Stimulated activated naive B cell treated with anti-CD40 and anti-IgM and Interleukin-4, amounts not matched to agents 10 μg/mL and 1 μg/mL and 100 μg/mL, for 72 hours (primary cell): ENCODE measurements at places on chromosomes 2 and 18.

GRCh38 chr2:19854596-19855541 lies 46.9 kb downstream of the TTC32 start:
- no peak overlapping the region for H3K27ac ChIP-seq
- no peak for DNase-seq
- H3K36me3 ChIP-seq: no peaks in the 10 kb centered on the region
- peaks cover 15% of the 10 kb centered on the region for H3K27me3 ChIP-seq
- H3K4me3 ChIP-seq: no peak overlapping the region
- no peaks in the 10 kb centered on the region for H3K4me1 ChIP-seq

DNA sequence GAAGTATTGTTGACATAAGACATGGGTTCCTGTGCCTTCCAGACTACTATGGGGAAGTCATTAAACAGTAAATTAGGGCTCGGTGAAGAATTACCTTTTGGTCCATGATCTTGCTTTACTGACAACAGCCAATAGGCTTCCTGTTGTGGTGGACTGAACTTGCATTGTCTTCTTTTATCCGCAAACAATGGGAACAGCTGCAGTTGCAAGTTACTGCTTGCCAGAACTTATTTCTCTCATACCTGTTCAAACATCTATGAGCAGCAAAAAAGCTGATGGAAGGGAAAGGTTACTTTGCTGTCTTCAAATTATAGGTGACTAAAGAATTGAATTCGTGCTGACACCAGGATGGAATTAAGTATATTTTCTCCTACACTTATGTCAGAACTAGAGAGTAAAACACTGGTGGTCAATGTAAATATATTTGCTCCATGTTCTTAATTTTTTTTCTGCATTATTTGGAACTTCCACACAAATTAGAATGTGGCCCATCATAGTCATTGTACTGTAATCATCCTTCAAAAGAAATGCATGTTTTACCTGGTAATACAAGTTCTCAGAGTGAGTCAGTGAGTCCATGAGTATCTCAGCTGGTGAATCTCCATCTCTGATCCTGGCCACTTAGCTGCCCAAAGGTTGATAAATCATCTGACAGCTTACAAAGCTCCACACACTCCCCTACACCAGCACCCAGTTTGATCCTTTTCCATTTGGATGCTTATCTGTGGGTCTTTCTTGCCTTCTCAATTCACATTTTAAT lies 37.3 kb upstream of the RNF152 start:
- H3K27me3 ChIP-seq: peaks cover 57% of the 10 kb centered on the region
- H3K36me3 ChIP-seq: no peaks in the 10 kb centered on the region
- no peak overlapping the region for H3K27ac ChIP-seq
- H3K4me1 ChIP-seq: no peaks in the 10 kb centered on the region

DNA sequence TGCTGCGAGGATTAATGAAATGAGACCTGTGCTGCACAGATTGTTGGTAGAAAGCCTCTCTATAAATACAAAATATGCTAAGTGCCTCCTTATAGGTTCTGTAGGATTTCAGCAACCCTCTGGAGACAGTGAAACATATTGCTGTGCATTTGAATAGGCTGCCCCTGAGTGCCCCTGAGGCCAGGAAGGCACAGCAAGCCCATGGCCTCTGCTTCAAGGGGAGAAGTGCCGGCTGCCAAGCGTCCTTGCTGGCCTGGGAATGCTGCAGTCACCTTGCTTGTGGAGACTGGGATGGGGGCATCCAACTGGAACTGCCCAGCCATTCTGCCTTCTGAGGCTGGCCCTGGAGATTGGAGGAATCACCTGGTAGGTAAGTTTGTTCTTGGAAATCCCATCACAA lies 397.2 kb upstream of the SMIM21 start:
- no peaks in the 10 kb centered on the region for H3K27me3 ChIP-seq
- no peak overlapping the region for H3K4me3 ChIP-seq
- H3K4me1 ChIP-seq: no peaks in the 10 kb centered on the region
- DNase-seq: no peak

- H3K4me3 ChIP-seq: no peak overlapping the region
- H3K4me1 ChIP-seq: no peaks in the 10 kb centered on the region
- H3K27me3 ChIP-seq: no peaks in the 10 kb centered on the region
- H3K27ac ChIP-seq: no peak overlapping the region
- DNase-seq: no peak
Measured at GRCh38 chr2:138974651-138975050, 194.5 kb upstream of the NXPH2 start.

- no peaks in the 10 kb centered on the region for H3K27me3 ChIP-seq
- H3K4me3 ChIP-seq: no peak overlapping the region
- no peak overlapping the region for H3K27ac ChIP-seq
- DNase-seq: no peak
- H3K4me1 ChIP-seq: peaks cover 11% of the 10 kb centered on the region
Measured at GRCh38 chr2:10650761-10651160, 39.0 kb downstream of the NOL10 start.

DNA sequence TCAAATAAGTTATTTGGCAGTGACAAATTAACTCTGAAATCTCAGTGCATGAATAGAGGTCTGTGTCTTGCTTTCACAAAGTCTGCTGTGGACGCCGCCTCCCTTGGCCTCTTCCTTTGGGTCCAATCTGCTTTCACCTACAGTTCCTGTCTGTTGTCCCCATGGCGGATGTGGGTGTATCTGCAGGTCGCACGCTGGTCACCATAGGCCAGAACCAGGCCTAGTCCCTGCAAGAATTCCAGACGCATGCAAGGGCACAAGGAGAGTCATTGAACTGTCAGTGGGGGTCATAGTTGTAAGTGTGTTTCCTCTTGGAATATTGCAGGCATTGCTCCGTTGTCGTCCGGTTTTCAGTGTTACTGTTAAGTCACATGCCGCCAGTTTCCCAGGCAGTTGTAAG lies 7.4 kb downstream of the SOCS6 start:
- H3K36me3 ChIP-seq: no peaks in the 10 kb centered on the region
- peaks cover 4% of the 10 kb centered on the region for H3K27me3 ChIP-seq
- H3K27ac ChIP-seq: no peak overlapping the region

DNA sequence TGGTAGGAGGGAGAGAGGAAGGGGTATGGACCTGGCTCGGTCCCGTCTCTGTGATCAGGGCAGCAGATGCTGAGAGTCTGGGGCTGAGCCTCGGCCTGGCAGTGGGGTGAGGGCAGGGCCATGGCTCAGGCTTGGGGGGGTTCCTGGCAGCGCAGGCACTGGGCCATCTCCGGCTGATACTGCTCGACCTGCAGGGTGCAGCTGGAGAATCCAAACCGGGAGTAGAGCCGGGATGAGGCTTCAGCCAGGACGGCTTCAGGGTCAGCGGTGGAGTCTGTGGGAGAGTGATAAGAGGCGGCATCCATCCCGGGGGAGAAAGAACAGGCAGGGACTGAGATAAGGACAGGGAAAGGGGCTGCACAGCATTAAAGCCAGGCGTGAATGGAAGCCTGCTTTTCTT lies 7.7 kb downstream of the SLC30A3 start:
- H3K27ac ChIP-seq: no peak overlapping the region
- peaks cover 56% of the 10 kb centered on the region for H3K27me3 ChIP-seq
- no peak for DNase-seq
- H3K36me3 ChIP-seq: no peaks in the 10 kb centered on the region
- no peak overlapping the region for H3K4me3 ChIP-seq
- H3K4me1 ChIP-seq: no peaks in the 10 kb centered on the region

DNA sequence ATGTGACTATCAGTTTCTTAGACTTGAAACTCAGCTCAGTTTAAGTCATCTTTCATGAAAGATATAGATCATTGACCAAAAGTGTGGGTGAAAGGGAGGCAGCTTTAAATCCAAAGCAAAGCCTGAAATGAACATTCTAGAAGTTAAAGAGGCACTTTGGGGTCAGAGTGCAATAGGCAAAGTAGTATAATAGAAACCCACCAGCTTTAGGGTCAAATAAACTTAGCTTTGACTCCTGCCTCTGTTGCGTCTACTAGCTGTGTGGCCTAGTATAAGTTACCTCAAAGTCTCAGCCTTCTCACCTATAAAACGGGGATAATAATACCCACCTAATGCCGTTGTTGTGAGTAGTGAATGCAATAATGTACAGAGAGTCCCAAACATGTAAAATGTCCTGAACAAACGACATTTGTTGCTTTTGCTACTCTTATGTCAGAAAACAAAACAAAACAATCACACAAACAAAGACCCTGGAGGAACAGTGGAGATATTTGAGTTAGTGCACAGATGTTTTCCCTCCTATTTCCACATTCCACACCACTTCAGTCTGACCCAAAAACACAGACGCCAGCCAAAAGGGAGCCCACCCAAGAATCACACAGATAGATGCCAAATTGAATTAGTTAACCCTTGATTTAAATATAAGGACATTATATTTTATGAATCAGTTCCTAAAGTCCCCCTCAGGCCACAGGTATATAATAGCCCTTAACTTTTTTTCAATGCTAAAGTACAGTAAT lies 657.0 kb downstream of the ARHGAP15 start:
- H3K4me3 ChIP-seq: no peak overlapping the region
- peaks cover 20% of the 10 kb centered on the region for H3K27me3 ChIP-seq
- H3K27ac ChIP-seq: no peak overlapping the region
- no peaks in the 10 kb centered on the region for H3K4me1 ChIP-seq

DNA sequence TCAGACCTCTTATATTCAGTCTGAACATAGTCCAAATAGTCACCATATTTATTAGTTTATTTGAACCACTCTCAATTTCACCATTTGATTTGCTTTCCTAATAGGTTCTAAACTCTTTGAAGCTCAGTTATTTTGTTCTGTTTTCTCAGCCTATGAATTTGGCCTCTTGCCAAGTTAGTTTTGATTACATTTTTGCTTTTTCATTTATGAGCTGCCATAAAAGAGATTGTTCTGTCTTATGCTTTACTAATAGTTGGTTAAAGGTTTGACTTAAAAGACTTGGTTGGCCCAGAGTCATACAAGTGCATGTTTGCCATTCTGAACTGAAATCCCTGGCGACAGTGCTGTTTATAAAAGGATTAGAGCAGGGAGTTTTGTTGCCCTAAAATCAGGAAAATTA lies 85.9 kb upstream of the RANBP2 start:
- H3K36me3 ChIP-seq: peaks cover 12% of the 10 kb centered on the region
- DNase-seq: no peak
- H3K27me3 ChIP-seq: no peaks in the 10 kb centered on the region

DNA sequence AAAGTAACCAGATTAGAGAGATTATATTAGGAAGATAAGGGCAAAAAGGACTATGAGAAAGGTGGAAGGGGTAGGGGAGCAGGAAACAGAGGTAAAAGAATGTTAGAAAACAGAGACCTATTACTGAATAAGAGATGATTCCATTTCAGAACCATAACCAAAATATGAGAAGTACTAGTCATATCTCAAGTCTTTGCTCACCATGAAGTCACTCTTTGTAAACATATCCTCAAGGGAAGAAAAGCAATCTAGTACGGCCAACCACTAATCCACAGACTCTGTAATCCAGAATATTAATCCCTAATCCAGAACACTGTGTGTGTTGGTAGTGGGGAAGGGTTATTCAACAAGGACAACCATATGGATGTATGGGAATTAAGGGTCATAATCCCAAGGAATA lies 92.0 kb downstream of the CDCA7 start:
- no peak overlapping the region for H3K4me3 ChIP-seq
- H3K27me3 ChIP-seq: peaks cover 18% of the 10 kb centered on the region
- H3K4me1 ChIP-seq: no peaks in the 10 kb centered on the region
- no peak overlapping the region for H3K27ac ChIP-seq
- H3K36me3 ChIP-seq: no peaks in the 10 kb centered on the region

DNA sequence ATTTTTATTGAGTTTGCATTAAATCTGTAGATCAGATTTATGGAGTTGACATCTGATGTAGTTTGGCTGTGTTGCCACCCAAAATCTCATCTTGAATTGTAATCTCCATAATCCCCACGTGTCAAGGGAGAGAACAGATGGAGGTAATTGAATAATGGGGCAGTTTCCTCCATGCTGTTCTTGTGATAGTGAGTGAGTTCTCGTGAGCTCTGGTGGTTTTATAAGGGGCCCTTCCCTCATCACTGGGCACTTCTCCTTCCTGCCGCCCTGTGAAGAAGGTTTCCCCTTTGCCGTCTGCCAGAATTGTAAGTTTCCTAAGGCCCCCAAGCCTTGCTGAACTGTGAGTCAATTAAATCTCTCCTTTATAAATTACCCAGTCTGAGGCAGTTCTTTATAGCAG lies 32.2 kb downstream of the ZC3H15 start:
- H3K27me3 ChIP-seq: no peaks in the 10 kb centered on the region
- no peak overlapping the region for H3K4me3 ChIP-seq
- no peak for DNase-seq
- H3K36me3 ChIP-seq: peaks cover 20% of the 10 kb centered on the region

GRCh38 chr2:238376884-238377391 lies 49.8 kb upstream of the ASB1 start:
- no peak overlapping the region for H3K27ac ChIP-seq
- H3K27me3 ChIP-seq: no peaks in the 10 kb centered on the region
- peaks cover 16% of the 10 kb centered on the region for H3K4me1 ChIP-seq
- no peak overlapping the region for H3K4me3 ChIP-seq

DNA sequence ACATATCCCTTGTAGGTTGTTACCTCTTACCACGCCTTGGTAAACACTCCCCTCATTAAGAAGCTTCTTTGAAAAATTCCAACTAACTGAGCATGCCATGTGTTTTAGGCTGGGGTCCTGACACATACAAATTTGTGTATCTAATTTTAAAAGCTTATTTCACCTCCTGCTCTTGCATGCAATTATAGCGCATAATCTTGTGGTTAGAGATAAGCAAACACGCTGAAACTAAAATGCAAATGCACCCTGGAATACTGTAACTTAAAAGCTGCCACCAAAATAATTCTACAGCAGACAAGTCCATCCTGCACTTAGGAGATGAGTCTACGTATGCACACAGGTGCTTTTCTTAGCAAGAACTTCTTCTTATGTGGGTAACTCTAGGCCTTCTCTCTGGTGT lies 990.2 kb downstream of the TSN start:
- no peaks in the 10 kb centered on the region for H3K4me1 ChIP-seq
- no peaks in the 10 kb centered on the region for H3K36me3 ChIP-seq
- DNase-seq: no peak
- H3K27ac ChIP-seq: no peak overlapping the region
- no peaks in the 10 kb centered on the region for H3K27me3 ChIP-seq

DNA sequence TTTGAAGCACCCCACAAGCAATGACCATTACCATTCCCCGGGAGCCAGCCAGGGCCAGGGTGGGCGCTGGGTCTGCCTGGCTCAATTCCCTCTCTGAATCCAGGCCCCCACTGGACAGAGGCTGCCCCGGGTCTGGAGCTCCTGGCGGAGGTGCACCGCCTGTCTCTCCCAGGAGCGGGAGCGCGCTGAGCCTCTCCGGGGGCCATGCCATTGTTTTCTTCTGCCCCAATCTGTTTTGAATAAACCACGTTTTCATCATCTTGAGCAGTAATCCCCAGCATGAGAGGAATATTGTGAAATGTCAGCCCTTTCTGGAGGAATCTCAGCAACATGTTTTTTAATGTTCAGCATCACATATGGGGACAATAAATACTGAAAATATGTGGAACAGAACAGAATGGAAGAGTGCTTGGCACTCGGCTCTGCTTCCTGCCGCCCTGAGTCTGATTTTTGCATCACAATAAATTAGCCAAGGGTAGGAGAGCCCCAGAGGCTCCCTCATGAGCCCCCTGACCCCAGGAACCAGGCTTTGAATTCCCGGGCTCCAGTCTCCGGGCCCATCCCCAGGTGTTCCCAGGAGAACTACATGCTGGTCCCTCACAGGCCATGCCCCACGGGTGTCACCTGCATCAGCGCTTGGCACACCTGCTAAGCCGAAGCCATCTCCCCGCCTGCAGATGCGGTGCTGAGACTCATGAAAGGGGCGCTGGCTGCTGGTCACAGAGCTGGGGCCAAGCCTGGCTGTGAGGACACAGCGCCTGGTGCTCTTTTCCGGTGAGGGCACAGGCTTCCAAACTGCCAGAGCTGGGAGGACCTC lies 88.8 kb downstream of the INHBB start:
- no peaks in the 10 kb centered on the region for H3K4me1 ChIP-seq
- DNase-seq: no peak
- peaks cover 2% of the 10 kb centered on the region for H3K36me3 ChIP-seq
- no peak overlapping the region for H3K27ac ChIP-seq
- no peak overlapping the region for H3K4me3 ChIP-seq
